ENCODE measurements at places on chromosomes 12 and 14.

DNA sequence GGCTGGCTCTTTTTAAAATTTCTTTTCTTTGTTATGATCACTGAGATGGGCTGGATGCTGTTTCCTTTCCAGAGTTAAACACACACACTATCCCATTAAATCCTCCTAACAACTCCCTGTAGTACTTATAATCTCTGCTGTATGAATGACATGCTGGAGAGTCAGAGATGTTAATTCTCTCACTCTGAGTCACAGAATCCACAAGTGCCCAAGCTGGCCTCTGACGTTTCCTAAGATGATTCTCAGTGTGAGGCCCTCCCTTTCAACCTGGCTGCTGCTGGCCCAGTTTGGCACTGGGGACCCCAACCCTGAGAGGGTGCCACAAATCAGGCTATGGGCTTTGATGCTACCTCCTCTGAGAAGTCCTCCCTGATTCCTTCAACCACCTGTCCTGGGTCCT is 5.4 kb downstream of the NOS1 start:
- no peak for DNase-seq

GRCh38 chr14:101130861-101131260 is 227.3 kb upstream of the RTL1 start:
- DNase-seq: no peak

GRCh38 chr14:49366416-49366815 is 219.8 kb downstream of the RPS29 start:
- DNase-seq: no peak

DNA sequence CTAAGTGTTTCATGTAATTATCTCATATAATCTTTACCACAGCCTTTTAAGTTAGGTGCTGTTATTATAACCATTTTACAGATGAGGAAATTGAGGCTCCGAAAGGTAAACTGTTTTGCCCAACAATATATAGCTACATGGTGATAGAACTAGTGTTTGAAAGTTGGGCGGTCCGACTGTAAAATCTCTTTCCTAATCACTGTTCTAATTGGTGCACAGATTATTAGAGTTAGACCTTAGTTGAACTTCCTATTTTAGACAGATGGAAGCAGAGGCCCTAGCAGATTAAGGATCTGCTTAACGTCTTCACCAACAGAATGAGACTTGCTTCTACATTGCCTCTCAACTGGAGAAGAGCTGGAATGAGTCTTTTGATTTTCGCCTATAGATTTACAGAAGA is 30.0 kb upstream of the DUSP6 start:
- DNase-seq: no peak

- no peak for DNase-seq
Measured at GRCh38 chr12:11564984-11565651, 84.4 kb upstream of the ETV6 start.

GRCh38 chr14:104865631-104866441 is 768 bp downstream of the CEP170B start:
- peak; percentile 87 for DNase-seq

DNA sequence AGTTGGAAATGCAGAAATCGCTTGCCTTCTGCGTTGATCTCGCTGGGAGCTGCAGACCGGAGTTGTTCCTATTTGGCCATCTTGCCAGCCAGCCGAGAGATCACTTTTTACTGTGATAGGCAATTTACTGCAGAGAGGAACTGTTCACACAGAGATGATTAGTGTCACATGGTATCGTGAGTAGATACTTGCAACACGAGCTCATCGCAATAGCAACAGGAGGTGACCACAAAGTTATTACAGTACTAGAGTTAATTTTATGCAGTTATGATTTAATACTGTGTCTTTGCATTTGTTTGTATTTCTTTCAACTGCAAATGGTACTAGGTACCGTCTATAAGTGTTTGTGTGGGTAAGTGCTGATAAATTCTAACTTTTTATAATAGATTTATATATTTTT is 27.8 kb downstream of the NOPCHAP1 start:
- no peak for DNase-seq

DNA sequence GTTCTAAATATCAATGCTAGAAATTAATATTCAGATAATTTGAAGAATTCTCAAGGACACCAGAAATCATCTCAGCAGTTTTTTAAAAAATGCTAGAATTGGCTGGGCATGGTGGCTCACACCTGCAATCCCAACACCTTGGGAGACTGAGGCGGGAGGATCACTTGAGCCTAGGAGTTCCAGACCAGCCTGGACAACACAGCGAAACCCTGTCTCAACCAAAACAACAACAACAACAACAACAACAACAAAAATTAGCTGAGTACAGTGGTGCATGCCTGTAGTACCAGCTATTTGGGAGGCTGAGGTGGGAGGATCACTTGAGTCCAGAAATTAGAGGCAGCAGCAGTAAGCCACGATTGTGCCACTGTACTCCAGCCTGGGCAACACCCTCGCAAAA is 3.2 kb upstream of the MDP1 start:
- DNase-seq: no peak

DNA sequence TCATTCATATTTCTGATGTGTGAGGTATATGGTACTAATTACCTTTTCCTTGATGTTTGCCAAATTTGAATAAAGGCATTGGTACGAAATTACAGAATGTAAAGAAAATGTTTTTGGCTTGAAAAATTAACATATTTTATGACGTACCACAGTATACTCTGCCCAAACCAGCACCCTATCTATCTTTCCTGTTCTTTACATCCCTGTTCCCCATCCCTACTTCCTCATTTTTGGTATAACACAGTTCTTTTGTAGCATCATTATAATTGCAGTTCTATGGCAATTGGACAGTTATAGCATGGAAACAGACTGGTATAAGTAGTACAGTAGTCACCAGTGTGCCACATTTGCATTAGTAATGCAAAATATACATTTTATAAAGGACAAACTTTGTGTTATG is 7.0 kb upstream of the CCT2 start:
- DNase-seq: no peak

DNA sequence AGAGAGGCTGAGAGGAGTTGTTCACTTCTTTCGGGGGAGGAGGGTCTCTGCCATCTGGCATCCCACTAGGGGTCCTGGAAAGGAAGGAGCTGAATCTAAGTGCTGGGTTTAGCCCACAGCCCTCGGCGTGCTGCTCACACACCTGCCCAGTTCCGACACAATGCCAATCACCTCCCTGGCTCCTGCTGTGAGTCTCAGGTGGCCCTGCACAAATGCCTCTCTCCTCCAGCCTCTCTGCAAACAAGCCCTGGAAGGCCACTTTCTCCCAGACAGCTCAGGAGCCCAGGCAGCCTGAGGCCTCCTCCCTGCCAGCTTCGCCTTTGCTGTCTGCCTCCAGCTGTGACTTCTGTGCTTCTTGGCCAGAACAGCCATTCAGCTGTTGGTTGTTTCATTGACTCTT is 51.2 kb downstream of the SMIM41 start:
- no peak for DNase-seq

- no peak for DNase-seq
Measured at GRCh38 chr12:34403706-34404376, 381.5 kb downstream of the ALG10 start.

- no peak for DNase-seq
Measured at GRCh38 chr12:45425426-45425825, 209.5 kb downstream of the ANO6 start.

GRCh38 chr14:49294621-49295148 is 291.5 kb downstream of the RPS29 start:
- DNase-seq: no peak

- no peak for DNase-seq
Measured at GRCh38 chr14:56143025-56143424, 24.8 kb downstream of the PELI2 start.

- DNase-seq: no peak
Measured at GRCh38 chr12:51622564-51622963, 31.5 kb downstream of the SCN8A start.

Data from right cardiac atrium (tissue), 5 donors.